ENCODE measurements at places on chromosomes 7 and 10.

- DNase-seq = no peak
These were observed 17.8 kb upstream of the C1GALT1 start for GRCh38 chr7:7164591-7164990.

- DNase-seq = peak; percentile 5
These were observed 217.8 kb upstream of the SEMA3A start for GRCh38 chr7:84412161-84412969.

GRCh38 chr10:33455029-33455428, 120.6 kb upstream of the NRP1 start:
- no peak for DNase-seq

DNA sequence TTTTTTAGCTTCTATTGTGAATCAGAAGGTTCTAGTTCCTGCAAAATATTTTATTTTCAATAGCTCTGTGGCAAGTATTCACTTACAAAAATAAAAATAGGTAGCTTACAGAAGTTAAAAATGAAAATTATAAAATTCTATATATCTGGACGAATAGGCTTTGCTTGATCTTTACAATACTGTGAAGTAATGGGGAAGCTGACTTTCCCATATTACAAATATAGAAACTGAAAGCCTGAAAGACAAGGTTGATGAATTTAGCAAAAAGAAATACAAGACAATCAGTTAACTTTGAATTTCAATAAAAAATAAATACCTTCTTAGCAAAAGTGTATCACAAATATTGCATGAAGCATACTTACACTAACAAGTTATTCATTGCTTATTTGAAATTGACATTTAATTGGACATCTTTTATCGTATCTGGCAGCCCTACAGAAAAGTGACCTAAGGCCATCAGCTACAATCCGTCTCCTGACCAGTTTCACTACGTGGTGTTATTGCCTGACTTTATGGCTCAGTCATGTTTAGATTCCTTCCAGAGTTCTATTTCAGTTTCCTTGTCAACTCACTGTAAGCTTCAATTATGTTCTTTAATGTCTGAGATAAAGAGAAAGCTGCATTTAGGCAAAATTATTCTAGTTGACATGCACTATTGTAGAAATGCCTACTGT, 310.5 kb upstream of the HGF start:
- DNase-seq = peak; percentile 16

- no peak for DNase-seq
These were observed 176.2 kb downstream of the MGMT start for GRCh38 chr10:129643266-129643665.

- no peak for DNase-seq
These were observed 119.5 kb downstream of the RNF216 start for GRCh38 chr7:5661942-5662341.

GRCh38 chr7:128931190-128931798, 6.4 kb upstream of the IRF5 start:
- no peak for DNase-seq

- DNase-seq = no peak
These were observed 2.0 kb upstream of the LRRC4 start for GRCh38 chr7:128033246-128033645.

GRCh38 chr10:109912335-109913281, 10.7 kb downstream of the XPNPEP1 start:
- no peak for DNase-seq

DNA sequence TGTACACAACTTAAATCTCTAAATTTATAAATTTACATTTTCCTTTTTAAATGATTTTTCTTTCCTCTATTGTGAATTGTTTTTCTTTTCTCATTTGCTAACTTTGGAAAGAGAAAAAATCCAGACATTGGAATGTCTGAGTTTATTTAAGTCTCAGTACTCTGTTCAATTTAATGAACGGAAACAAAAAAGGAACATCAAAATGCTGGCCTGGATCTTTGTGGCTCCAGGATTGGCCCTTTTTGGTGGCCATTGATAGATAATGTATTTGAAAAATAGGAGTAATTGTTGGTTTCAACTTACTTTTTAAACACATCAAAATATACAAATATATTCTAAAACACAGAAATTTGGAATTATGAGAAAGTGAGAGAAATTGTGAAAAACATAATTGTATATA, 336.0 kb downstream of the SUGCT start:
- DNase-seq = no peak

DNA sequence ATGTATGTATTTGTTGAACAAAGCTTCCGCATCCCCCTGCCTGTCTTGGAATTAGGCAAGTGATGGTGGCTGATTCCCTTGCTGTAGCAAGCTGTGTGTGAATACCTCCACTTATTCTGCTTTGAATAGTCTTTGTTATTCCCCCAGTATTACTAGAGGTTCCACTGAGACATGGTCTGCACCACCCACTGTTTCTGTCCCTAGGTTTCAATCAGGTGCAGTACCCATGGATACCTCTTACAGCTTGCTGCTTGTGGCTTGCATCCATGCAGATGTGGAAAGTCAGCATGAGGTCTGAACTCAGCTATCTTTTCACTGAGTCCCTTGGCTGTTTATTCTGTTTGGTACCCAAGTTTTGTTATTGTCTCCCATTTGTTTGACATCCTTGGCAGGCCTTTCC, 447.4 kb downstream of the GRM8 start:
- DNase-seq = no peak

DNA sequence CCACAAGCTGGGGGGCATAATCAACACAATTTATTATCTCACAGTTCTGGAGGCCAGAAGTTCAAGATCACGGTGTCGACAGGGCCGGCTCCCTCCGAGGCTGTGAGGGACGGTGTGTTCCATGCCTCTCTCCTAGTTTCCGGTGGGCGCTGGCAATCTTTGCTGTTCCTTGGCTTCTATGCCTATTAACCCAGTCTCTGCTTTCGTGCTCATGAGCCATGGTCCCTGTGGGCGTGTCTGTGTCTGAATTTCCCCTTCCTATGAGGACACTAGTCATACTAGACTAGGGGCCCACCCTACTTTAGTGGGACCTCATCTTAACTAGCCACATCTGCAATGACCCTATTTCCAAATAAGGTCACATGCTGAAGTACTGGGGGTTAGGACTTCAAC, 29.4 kb downstream of the HIPK2 start:
- DNase-seq = peak; percentile 38

DNA sequence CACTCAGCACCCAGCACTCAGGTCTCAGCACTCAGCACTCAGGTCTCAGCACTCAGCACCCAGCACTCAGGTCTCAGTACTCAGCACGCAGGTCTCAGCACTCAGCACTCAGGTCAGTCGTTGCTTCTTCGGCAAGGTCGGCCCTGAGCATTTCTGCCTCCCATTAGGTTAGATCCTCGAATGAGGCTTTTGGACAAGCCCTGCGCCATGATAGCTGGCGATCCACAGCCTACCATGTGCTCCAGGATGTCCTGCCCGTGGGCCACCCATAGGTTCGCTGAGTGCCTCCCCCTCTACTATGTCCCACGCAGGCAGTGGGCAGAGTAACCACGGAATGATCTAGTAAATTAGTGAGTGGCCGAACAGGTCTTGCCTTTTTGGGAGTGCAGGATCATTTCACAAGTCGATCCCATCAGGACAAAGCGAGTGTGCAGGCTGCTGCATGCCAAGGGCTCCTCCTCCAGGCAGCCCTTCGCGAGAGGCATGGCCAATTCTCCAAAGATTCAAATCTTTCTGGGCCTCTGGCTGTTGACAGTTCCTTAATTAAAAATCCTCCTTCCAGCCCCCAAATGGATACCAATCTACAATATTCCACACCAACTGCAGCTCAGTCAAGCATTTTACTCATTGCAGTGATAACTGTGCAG, 206.3 kb downstream of the ADARB2 start:
- DNase-seq = no peak

GRCh38 chr7:6691103-6691502, 15.6 kb downstream of the ZNF12 start:
- DNase-seq = no peak

GRCh38 chr10:5575482-5576153, 50.9 kb downstream of the CALML3 start:
- DNase-seq = no peak

DNA sequence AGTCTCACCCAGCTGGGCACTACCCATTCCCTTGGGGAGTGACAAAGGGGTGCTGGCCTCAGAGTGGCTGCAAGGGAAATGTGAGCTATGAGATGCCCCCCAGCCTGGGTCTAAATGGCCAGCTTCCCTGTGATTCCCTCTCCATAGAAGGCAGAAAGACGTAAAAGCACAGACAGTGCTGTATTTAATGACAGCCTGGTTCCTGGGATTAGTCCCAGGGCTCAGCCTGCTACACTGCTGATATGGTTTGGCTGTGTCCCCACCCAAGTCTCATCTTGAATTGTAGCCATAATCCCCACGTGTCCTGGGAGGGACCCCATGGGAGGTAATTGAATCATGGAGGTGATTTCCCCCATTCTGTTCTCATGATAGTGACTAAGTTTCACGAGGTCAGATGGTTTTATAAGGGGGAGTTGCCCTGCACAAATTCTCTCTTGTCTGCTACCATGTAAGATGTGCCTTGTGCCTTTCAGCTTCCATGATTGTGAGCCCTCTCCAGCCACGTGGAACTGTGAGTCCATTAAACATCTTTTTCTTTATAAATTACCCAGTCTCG, 23.9 kb upstream of the CALN1 start:
- no peak for DNase-seq

GRCh38 chr10:119115926-119116325, 12.0 kb downstream of the DENND10 start:
- no peak for DNase-seq

GRCh38 chr7:112502700-112503099, 21.9 kb downstream of the LSMEM1 start:
- no peak for DNase-seq

- no peak for DNase-seq
These were observed 171.0 kb downstream of the SND1 start for GRCh38 chr7:127822822-127823508.

DNA sequence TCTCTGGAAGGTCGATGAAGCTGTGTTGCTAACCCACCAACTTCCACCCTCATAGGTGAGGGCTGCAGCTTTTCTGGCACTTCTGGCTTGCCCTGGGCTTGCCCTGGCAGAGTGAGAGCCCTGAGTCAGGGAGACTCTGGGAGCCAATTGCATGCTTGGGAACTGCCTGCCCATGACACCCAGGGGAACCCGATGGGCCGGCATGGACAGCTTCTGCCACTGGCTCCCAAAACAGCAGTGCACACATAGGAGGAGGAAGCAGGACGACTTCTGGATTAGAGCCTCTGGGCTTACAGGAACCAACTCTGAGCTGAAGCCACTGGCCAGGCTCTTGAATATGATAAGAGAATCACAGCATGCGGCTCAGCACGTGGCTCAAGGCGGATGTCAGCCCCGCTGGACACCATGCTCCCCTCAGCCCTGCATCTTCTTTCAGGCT, 135.2 kb upstream of the UNC5B start:
- DNase-seq = no peak

DNA sequence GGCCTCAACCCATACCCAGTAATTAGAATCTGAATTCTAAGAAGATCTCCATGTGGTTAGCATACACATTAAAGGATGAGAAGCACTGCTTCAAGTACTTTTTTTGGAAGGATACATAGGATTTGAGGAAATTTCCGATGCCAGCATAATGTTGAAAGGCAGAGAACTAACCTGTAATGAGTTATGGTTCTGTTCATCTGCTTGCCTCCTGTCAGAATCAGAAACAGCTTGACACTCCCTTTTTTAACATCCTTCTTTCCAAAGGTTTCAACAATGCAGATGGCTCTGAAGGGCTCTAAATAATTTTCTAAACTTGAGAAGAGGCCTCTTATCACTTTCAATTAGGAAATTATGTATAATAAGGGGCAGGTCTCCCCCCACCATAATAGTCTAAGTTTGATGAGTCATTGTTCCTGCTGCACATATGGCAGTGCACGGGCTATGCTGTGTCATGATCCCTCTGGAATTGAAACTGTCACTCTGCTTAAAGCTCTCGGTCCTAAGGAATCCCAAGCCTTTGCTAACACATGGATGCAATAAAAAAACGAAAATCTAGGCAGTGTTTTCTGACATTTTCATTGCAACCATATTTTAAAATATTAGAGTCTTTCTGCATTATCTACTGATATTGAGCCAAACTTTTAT, 291.2 kb upstream of the FZD1 start:
- no peak for DNase-seq

- no peak for DNase-seq
These were observed 38.8 kb downstream of the TMEM270 start for GRCh38 chr7:73899731-73900142.

DNA sequence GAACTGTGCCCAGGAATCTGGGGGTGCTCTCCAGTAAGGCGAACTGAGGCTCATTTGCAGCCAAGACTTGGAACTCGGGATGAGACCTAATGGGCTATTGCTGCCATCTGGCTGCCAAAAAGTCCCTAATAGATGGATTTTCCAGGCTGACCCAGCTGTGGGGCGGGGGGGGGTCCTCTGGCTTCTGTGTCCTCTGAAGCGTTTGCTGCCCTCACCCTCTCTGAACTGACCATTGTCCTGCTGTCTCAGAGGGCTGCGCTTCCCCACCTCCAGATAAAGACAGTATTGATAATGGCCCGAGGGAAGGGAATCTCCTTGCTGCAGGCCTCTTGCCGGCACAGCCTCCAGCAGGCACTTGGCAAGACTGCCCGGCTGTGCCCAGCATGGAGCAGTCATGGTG, 46.6 kb downstream of the CLEC2L start:
- DNase-seq = no peak

DNA sequence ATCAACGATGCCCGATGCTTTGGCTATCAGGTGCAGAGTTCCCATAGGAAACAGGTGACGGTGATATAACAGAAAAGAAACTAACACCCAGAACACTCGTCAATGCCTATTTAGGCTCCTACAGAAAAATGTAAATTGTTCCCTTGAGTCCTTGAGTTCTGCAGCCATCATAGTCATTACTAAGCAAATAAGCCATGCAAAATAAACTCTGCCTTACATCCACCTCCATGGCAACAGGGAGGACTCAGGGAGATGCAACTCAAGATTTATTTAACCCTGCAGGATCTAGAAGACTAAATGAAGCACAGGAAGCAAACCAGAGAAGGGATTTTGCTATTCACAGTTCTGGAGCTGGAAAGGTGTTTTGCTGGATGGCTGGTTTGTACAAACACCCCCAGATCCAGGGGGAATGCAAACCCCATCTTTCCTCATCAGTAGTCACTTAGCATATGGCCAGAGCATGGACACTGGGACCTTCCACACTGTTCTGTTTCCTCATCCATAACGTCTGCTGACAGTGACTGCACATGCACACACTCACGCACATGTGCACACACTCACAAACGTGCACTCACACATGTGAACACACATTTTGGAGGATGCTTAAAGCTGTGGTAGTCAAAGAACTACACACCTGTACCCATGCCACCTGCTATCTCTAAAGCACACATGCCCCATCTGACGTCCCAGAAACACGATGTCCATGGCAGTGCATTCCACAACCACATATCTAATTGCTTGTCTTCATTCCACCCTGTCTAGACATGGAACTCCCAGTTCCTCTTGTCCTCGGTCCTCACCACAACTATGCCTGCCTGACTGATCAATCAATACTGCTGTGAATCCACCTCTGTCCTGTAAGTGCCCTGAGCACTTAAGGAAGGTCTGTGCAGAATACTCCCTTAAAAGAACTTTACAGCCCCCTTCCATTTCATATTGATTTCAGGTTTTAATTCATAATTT, 178.2 kb downstream of the COBL start:
- DNase-seq = no peak

DNA sequence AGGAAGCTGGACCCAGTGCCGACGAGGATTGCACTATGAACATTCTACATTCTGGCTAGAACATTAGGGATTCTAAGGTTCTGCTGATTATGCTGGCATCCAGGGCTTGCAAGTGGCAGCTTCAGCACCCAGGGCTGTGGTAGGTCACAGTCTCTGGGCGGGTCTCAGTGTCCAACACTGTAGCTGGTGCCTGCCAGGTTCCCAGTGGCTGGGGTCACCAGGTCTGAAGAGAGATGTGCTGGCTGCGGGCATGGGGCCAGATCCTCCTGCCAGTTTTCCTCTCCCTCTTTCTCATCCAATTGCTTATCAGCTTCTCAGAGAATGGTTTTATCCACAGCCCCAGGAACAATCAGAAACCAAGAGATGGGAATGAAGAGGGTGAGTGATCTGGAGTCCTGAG, at the start of gene PTTG1IP2:
TSS of gene PTTG1IP2 (plus strand) at position 86 of the 400 bp plus-strand sequence. CDS start at position 234, 148 bp downstream.
- no peak for DNase-seq
